ENCODE measurements at places on chromosomes 2 and 18. TPM values are rescaled to one million over a fixed set of nuclear protein-coding genes. Genes with fewer than 3 reads are reported as not detected.

BOLL gene
- not detected for total RNA-seq

COL3A1 gene
- 411 TPM for total RNA-seq

PELI1 gene
- total RNA-seq = 140 TPM

CCDC148 gene
- total RNA-seq = not detected

MALL gene
- 38.5 TPM for total RNA-seq

EXOC6B gene
- 32.4 TPM for total RNA-seq

SLC38A11 gene
- total RNA-seq = not detected

CNGA3 gene
- not detected for total RNA-seq

C2orf68 gene
- total RNA-seq = 1.6 TPM

SCG2 gene
- 0.32 TPM for total RNA-seq

CDH20 gene
- not detected for total RNA-seq

COLEC11 gene
- 0.75 TPM for total RNA-seq

- DNase-seq = no peak
Observed at GRCh38 chr2:48279344-48280090, 250.4 kb upstream of the STON1 start.

DNA sequence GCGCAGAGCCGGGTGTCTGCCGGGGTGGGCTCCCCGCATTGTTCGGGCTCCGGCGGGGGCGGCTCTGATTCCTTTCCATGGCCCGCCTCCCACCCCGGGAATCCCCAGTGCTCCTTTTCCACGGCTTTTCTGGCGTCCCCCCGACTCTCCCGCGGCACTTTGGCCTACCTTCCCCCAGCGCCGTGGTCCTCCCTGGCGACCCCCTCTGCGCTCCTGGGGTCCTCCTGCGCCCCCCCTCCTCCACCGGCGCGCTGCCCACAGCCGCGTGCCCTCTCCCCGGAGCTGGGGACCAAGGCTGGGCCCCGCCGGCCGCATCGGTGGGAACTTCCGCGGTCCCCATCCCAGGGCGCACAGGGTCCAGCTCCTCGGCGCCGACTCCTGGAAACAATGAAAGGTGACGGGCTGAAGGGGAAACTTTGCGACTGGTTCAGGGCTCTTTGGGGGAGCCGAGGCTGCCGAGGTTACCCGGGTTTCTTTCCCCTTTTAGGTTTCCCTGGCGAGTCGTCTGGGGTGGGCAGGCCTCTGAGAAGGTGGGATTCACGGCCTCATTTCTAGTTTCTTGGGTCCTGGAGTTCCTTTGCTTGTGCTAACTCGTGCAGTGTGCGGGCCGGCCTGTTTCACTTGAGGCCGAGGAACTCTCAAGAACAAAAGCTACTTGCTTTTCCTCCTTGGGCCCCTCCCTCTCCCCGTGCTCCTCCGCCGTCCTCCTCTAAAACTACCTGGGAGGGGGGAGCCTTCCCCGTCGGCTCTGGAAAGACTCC is 2.2 kb downstream of the TGIF1 start:
- peak; percentile 81 for DNase-seq

DNA sequence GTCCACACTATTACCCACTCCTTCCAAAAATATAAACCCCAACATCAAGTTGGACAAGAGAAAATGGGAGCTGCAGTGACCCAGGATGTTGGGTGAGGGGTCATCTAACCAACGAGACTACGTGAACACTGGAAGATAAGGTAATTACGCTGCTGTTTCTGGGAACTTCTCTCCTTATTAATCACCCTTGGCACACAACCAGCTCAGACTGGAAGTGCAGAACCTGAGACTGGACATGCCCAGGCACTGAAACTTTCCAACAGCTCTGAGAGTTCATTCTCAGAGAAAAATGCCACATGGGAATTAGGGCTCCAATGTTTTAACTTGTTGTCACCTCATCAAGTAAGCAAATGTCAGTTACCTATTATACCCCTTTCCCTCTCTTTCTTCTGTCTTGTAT is 135.3 kb downstream of the CCDC148 start:
- DNase-seq = no peak

DNA sequence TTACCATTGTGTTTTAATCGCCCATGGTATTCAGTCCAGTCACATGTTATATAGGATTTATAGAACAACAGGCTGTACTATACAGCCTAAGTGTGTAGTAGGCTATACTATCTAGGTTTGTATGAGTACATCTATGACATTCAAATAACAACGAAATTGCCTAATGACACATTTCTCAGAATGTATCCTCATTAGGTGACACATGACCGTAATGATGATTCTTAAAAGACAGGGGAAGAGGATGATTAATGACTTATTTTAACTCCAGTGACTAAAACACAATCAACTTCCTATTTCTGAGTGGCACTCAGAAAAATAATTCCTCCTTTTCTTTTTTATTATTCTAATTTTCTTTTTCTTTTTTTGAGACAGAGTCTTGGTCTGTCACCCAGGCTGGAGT is 63.0 kb upstream of the ACSL3 start:
- no peak for DNase-seq

GRCh38 chr2:33512112-33512511 is 35.7 kb downstream of the RASGRP3 start:
- no peak for DNase-seq

DNA sequence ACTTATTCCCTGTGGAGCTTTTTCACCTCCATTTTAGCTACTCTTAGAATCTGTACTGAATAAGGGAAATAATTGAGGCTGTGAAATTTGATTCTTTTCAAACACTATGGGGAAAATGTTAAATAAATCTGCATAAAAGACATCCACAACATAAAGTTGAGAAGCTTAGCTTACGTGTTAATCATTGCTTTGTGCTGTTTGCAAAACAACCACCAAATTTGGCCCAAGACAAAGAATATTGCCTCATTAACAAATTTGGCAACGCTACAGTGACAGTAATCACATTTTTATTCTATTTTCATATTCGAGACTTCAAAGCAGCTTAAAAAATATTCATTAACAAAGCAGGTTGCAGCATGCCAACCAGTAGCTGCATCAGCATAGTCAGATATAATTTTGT is 437.6 kb downstream of the DPP10 start:
- no peak for DNase-seq

GRCh38 chr2:117786520-117786919 is 28.0 kb upstream of the DDX18 start:
- DNase-seq = no peak

- no peak for DNase-seq
Observed at GRCh38 chr2:109182426-109182825, 53.4 kb downstream of the SH3RF3 start.

GRCh38 chr2:23465936-23466335 is 81.0 kb downstream of the KLHL29 start:
- no peak for DNase-seq

- DNase-seq = no peak
Observed at GRCh38 chr2:5319493-5319892, 372.7 kb upstream of the SOX11 start.

- no peak for DNase-seq
Observed at GRCh38 chr2:37324786-37325624, at the start of gene PRKD3. TSS of gene PRKD3 (minus strand) at chr2:37324833. CDS start at chr2:37316524, 8,309 bp downstream.

DNA sequence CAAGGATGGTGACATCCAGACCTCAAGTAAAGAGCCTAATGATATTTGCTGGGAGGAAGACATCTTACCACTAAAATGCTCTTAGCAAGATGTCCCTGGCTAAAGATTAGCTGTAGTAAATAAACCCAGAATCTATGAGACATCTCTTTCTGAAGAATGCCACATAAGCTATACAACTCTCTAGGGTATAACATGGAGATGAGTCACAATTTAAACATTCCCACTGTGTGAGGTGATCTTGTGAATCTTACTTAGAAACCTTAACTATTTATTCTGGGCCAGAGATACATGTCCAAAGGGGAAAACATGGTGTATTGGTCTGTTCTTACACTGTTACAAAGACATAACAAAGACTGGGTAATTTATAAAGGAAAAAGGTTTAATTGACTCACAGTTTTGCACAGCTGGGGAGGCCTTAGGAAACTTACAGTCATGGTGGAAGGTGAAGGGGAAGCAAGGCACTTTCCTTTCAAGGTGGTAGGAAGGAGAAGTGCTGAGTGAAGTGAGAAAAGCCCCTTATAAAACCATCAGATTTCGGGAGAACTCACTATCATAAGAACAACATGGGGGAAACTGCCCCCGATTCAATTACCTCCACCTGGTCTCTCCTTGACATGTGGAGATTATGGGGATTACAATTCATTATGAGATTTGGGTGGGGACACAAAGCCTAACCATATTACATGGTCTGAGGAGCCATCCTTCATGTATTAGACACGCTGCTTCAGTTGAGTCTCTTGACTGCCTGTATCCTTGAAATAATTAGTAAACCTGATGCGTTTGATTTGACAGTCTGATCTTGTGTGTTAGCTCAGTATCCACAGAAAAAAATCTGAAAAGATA is 17.1 kb downstream of the KRCC1 start:
- no peak for DNase-seq

GRCh38 chr18:41972067-41972925 is 17.3 kb downstream of the PIK3C3 start:
- DNase-seq = no peak

DNA sequence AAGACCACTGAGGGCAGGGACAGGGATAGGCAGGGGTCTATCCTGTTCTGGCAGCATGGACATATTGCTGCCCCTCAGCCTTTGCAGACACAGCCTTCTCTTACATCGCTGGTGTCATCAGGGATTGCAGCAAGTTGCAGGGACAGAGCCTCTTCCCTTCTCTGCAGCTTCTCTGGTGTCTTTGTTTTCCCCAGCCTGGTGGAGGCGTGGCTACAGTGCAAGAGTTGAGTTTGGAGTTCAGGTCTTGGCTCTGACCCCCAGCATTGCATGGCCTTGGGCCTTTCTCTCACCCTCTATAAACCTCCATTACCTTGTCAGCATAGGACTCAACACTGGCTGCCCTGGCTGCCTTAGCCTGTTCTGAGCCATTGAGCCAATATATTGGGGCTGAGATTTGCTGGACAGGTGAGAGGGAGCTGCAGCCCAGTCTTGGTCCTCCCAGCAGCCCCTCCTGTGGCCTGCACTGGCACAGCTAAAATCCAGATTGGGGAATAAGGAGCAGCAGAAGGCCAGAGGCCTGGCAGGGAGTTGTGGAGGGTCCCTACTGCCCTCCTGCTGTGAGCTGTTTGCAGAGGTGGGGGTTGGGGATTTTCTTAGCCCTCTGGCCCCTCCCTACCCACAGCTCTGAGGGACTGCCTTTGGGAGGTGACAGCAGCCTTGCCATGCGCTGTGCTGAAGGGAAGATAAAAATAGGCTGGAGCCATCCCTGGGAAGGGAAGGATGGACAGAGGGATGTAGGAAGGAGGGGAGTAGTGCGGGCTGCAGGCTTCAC is 22.8 kb downstream of the EHD3 start:
- DNase-seq = no peak

DNA sequence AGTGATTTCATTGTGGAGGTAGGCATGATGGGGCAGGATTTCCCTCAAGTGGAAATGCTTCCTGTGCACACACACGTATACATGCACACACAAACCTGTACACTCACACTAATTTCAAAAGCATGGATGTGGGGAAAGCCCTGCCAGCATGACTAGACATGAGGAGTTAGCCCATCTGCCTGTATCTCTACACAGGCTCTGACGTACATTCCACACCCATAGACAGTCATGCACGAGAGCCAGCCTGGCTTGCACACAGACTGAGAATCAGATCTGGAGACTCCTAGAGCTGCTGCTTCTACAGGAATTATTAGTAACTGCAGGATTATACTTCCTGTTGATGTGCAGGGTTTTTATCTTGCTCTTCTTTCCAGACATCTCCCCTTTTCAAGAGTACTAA is 27.3 kb upstream of the NFU1 start:
- peak; percentile 70 for DNase-seq

- DNase-seq = no peak
Observed at GRCh38 chr2:114550895-114551793, 108.7 kb downstream of the DPP10 start.

DNA sequence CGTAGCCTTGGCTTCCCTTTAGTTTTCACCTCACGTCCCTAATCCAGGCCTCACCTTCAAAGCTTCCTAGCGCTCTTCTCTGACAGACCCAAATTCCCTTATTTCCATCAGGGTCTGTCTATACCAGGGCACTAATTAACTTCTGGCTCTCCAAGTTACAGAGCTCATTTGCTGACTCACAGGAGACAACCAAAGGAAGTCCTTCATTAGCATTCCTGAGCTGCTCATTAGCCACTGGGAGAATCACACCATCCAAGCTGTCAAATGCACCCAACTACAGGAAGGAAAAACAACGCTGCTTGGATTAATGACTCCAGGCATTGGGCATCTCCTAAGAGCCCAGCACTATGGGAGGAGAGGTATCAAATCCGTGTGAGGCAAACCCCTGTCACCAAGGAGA is 109.8 kb upstream of the ALK start:
- DNase-seq = no peak

DNA sequence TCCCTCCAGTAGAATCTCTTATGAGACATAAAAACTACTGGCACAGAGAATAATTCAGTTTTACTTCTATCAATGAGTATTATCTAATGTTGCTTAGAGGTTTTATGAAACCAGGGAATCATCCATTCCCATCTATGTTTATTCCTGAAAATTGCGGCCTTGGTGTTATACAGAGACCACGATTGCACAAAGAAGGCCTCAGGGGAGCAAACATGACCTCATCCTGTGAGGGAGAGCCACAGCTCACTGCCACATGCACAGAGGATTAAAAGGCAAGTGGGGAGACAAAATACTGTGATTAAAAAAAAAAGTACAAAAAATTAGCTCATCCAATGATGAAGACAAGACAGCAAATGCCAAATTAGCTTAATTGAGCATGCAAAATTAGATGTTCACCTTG is 111.8 kb upstream of the SLC35G4 start:
- no peak for DNase-seq

GRCh38 chr2:42882756-42883155 is 90.4 kb upstream of the HAAO start:
- no peak for DNase-seq

DNA sequence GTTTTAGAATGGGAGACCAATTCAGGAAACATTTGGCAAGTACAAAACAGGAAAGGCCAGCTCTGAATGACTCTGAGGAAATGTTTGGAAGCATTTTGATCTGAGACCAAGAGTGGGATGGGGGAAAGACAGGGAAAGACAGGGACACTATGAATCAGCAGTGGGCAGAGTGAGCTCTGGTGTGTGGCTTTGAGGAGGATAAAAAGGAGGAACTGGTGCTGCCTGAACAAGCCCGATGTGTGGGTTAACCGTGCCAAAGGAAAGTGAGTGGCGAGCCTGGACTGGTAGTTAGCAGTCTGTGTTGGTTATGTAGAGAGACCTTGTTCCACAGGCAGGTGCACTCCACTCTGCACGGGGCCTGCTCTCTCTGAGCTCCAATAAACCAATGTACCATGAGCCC is 5.3 kb downstream of the MFSD6 start:
- no peak for DNase-seq

DNA sequence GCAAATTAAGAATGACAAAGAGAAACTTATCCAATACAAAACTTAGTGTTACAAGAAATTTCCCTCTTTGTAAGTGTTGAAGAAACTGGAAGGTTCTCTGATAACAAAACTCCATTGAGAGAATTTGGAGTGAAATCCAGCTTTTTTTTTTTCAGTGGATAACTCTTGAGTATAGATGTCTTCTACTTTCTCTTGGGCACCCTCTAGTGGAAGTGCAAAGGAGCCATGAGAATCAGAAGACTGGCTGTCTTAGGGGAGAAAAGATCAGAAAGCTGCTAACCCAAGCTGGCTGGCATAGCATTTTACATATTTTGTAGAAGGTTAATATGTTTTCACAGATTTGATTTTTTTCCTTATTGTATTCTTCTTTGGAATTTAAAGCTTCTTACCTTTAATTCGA is 138.8 kb upstream of the SATB2 start:
- no peak for DNase-seq

- DNase-seq = no peak
Observed at GRCh38 chr2:43284967-43285366, 58.6 kb upstream of the ZFP36L2 start.
